Stimulated activated CD4-positive, alpha-beta T cell treated with anti-CD3 and anti-CD28 coated beads, Interleukin-4, amount 100 ng/mL, for 48 hours (primary cell): ENCODE measurements at places on chromosomes 1 and 21.

DNA sequence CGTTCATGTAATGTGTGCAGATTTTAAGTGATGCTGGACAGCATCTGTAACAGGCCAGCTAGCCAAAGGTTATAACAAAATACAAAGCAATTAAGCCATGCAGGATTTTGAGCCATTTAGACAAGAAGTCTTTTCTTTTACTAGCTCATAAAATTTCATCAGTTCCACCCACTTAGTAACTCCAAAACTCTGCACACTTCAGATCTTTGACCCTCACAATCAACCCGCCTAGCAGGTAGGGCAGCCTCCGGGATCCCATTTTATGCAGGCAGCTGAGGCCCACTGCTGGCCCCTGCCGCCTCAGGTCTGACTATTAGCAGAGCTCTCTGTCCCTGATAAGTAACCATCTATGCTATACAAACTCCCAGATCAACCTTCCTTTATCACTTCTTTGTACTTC is 9.2 kb downstream of the LBR start:
- no peak for DNase-seq

GRCh38 chr21:27372381-27372780 is 405.5 kb upstream of the ADAMTS5 start:
- DNase-seq: no peak

DNA sequence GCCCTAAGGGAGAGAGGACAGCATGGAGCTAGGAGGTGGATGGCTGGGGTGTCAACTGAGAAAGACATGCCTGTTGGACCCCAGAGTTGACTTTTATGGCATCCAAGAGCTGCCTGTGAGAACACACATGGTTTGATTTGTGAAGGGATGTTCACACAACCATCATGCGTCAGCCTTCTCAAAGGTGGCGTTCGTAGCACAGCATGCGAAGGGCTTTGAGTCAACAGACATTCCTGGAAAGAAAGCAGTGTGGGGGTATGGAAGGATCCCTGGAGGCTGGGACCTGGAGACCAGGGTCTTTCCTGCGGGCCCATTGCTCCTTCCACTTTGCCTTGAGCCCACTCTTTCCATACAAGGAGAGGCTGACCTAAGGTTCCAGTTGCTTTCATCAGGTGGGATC is 6.4 kb upstream of the WNT3A start:
- DNase-seq: no peak

GRCh38 chr1:6447818-6448748 is 17.9 kb downstream of the TNFRSF25 start:
- no peak for DNase-seq

DNA sequence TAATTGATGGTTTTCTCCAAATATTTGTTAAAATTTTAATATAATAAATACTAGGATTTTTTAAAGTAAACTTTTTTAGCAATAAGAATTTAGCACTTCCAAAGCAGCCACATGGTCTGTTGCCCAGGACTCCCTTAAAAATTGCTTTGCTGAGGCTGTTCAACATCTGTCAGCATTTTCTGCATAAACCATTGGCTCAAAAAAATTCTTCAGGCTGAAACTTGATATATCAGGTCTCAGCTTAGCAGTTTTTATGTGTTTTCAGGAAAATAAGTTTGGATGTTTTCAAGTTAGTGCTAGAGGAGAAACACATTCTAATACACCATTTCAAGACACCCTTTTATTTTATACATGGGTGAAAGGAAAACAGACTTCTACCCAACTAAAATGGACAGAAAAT is 69.1 kb upstream of the C1orf105 start:
- DNase-seq: no peak

DNA sequence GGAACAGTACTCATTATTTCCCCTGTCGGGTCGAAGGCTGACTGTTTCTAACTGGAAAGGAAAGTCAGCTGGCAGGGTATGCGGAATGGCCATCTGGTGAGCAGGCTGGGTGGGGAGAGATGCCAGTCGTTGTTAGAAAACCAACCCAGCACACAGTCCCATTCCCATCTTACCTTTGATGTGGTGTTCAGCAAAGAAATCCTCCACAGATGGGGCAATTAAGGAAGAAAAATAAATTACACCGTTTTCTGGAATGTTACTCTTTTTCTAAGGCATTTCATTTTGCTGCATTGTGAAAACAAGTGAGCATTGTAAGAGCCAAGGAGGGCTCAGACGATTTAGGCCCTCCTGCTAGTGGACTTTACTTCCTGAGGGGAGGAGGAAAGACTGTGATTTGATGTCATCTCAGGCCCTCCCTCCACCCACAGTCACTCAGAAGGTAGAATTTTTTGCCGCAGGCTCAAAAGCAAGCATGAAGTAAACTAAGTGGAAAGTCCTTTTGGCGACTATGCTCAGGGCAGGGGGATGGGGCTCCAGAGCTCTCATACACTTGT is at the start of gene SLC16A4:
SLC16A4 (minus strand) TSS at position 335 of the 554 bp plus-strand sequence. CDS start 1,703 bp downstream, outside the sequence.
- no peak for DNase-seq

DNA sequence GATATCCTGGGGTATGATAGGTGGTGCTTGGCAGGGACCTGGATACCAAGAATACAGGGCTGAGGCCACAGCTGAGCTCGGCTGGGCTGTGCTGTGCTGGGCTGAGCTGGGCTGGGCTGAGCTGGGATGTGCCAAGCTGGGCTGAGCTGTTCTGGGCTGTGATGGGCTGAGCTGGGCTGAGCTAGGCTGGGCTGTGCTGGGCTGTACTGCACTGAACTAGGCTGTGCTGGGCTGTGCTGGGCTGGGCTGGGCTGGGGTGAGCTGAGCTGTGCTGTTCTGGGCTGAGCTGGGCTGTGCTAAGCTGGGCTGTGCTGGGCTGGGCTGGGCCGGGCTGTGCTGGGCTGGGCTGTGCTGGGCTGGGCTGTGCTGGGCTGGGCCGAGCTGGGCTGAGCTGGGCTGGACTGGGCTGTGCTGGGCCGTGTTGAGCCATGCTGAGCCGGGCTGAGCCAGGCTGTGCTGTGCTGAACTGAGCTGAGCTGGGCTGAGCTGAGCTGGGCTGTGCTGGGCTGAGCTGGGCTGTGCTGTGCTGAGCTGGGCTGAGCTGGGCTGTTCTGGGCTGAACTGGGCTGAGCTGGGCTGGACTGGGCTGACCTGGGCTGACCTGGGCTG is 94.7 kb upstream of the ACTRT2 start:
- DNase-seq: no peak
